Activated CD4-positive, alpha-beta T cell treated with anti-CD3 and anti-CD28 coated beads, Interleukin-2, amount 10 ng/mL, durations not matched to agents 7 days and 5 days (primary cell): ENCODE measurements at places on chromosomes 1 and 21.

- H3K27ac ChIP-seq = no peak overlapping the region
- H3K36me3 ChIP-seq = no peaks in the 10 kb centered on the region
- no peak overlapping the region for H3K4me3 ChIP-seq
- H3K4me1 ChIP-seq = no peaks in the 10 kb centered on the region
- DNase-seq = no peak
These were observed 2.0 kb downstream of the PDPN start for GRCh38 chr1:13585612-13585991.

DNA sequence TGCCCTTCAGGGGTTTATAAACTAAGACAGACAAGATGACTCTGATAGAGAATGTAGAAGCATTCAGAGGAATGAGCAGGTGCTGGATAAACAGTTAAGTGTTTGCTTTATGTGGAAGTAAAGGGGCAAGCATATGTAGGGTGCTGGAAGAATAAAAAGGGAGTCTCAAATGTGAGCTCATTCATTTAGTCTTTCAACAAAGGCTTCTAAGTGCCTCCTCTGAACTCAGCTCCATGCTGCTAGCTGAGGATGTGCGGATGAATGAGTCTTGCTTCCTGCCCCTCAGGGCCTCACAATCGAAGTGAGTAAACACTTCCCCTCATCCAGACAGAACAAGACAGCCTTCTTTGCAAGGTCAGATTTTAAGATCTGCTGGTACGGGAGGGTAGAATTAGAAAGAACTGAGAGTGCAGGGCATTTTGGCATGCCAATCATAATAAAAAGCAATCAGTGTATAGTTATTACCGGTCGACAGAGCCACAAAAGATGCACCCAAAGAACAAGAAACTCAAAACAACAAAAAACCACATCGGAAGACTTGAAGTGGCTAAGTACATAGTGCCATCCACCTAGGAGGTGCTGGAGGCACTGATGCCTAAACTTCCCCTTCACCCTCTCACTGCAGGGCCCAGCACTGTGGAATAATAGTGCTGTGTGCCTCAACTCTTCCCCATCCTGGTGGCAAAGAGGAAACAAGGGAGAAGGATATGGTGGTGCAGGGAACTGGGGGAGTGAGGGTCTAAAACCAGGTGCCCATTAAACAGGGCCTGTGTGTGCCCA is 69.8 kb downstream of the TNR start:
- no peaks in the 10 kb centered on the region for H3K36me3 ChIP-seq
- no peaks in the 10 kb centered on the region for H3K4me1 ChIP-seq
- H3K27ac ChIP-seq = no peak overlapping the region
- no peak overlapping the region for H3K4me3 ChIP-seq

GRCh38 chr1:116737855-116738321 is 16.3 kb upstream of the CD2 start:
- H3K27me3 ChIP-seq = no peaks in the 10 kb centered on the region
- H3K27ac ChIP-seq = peak overlapping the region; percentile 93
- peak overlapping the region; percentile 55 for H3K4me3 ChIP-seq
- peak; percentile 33 for DNase-seq
- peaks cover 18% of the 10 kb centered on the region for H3K36me3 ChIP-seq

DNA sequence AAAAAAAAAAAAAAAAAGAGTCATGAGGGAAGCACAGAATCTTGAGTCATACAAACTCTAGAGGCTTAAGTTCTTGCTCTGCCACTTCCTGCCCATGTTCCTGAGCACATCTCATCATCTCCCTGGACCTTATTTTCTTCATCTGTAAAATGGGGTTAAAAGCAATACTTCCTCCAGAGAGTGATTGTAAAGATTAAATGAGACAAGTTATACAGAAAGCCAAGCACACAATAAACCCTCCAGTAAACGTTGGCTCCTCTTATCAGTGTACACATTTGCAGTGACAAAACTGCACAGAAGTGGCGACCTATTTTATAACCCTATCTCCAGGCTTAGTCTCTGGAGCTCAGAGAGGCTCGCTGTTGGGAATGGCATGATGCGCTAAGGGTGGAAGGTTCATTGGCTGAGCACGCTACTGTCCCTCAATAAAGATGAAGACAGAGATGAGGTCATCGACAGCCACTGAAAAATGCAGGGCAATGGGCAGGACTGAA is 82.1 kb downstream of the RRAGC start:
- H3K27ac ChIP-seq = no peak overlapping the region
- H3K27me3 ChIP-seq = peaks cover 31% of the 10 kb centered on the region
- no peak overlapping the region for H3K4me3 ChIP-seq

GRCh38 chr1:157678721-157679120 is 21.8 kb downstream of the FCRL3 start:
- H3K27me3 ChIP-seq = no peaks in the 10 kb centered on the region
- no peaks in the 10 kb centered on the region for H3K4me1 ChIP-seq
- no peak overlapping the region for H3K27ac ChIP-seq
- no peak overlapping the region for H3K4me3 ChIP-seq
- no peak for DNase-seq

- H3K27me3 ChIP-seq = peaks cover 1% of the 10 kb centered on the region
- H3K4me1 ChIP-seq = no peaks in the 10 kb centered on the region
- no peak overlapping the region for H3K27ac ChIP-seq
- H3K4me3 ChIP-seq = no peak overlapping the region
These were observed 51.1 kb upstream of the KLHDC7A start for GRCh38 chr1:18429654-18430053.

GRCh38 chr1:14952626-14953314 is 200.8 kb upstream of the TMEM51 start:
- no peak overlapping the region for H3K4me3 ChIP-seq
- no peaks in the 10 kb centered on the region for H3K36me3 ChIP-seq
- H3K4me1 ChIP-seq = no peaks in the 10 kb centered on the region
- no peak overlapping the region for H3K27ac ChIP-seq
- no peak for DNase-seq
